Thymus (tissue), 14 donors: ENCODE measurements at places on chromosomes 5 and 9. TPM values are rescaled to one million over a fixed set of nuclear protein-coding genes. Genes with fewer than 3 reads are reported as not detected.

GRCh38 chr5:173395257-173395932, 67.2 kb upstream of the STC2 start:
- DNase-seq = no peak

GRCh38 chr5:22965960-22966359, 112.8 kb upstream of the CDH12 start:
- DNase-seq = no peak

- no peak for DNase-seq
These were observed 45.0 kb upstream of the VLDLR start for GRCh38 chr9:2576631-2577030.

- DNase-seq = peak; percentile 36
These were observed 63.2 kb downstream of the ACER2 start for GRCh38 chr9:19471737-19472648.

The ADRB2 gene
- 2.2 TPM for total RNA-seq

DNA sequence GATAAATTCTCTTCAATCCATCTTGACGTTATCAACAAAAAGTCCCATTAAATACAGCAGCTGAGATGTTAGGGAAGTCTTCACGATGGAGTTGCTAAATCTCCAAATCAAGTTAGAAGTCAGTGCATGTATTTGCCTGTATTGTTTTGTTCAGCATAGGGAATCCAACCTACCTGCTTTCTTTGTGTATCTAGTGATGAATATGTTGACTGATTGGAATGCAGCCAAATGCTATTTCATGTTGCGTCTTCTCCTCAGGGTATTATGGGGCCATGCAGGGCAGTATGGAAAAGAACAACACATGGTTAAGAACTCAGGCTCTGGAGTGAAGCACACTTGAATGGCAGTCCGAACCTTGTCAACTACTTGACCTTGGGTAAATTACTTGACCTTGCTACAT, 529.5 kb upstream of the ZNF462 start:
- DNase-seq = no peak

The PAEP gene
- total RNA-seq = 0.38 TPM

The DBH gene
- total RNA-seq = 0.28 TPM

DNA sequence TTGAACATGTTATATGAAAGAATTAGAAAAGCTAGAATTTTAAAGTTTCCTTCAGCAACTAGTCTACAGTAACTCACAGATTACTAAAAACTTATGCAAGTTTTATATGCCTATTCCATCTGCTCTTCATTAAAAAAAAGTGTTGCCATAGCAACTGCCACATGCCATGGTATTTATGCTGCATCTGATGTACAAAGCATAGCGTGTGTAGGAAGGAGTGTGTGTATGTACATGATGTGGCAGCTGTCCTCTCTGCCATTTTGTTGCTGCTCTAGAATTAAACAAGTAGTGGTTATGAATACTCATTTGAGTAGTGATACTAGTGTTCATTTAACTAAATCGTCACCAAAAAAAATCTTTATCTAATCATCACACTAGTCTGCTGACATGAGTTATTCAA, 593.5 kb downstream of the CETN3 start:
- DNase-seq = no peak

The RUFY1 gene
- total RNA-seq = 31.5 TPM

The SLC6A18 gene
- total RNA-seq = not detected

DNA sequence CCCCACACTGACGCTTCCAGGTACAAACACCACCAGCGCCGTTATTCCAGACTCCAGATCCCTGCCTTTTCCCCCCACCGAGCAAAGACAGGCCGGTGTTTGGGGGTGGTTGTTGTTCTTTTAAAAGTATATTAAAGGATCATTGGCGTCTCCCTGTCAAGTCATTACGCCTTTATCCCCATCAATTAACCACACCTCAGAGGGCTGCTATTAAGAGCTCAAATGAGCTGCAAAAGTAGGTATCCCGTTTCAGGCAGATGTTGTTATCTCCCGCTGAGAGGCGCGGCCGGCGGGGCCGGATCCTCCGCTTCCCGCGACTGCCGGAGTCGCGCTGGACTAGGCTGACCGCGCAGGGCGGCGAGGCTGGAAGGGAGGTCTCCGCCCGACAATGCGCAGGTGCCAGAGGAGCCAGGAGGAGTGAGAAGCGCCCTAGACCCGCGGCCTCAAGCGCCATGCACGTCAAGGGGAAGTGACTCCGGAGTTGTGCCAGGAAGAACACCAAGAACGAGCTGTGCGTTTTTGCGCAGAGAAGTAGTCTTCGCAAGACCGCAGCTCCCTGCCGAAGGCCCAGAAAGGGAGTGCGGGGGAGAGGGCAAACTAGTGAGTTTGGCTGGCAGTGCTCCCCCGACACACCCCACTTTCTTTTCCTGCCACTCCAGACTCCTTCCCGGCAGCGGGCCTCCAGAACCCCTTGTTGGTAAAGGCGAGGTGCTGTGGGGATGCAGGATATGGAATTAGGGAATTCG, 8.2 kb downstream of the NR2F1-AS1 start:
- no peak for DNase-seq

DNA sequence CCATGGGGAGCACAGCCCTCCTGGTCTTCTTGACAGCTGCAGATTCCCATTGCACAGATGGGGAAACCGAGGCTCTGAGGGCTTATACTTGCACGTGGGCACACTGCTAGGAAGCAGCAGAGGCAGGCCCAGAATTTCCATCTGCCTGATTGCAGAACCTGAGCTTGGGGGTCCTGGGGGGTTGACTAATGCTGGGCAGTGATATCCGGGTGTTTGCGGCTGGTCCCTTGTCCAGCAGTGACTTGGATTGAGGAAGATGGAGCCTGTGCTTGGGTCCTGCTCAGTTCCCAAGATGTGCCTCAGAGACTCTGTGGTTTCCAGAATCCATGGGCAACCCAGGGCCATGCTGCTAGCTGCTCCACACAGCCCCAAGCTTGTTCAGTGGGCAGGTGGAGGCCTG, 91.2 kb downstream of the PHF2 start:
- DNase-seq = no peak

GRCh38 chr5:181235323-181235688, 8.4 kb downstream of the RACK1 start:
- DNase-seq = no peak

DNA sequence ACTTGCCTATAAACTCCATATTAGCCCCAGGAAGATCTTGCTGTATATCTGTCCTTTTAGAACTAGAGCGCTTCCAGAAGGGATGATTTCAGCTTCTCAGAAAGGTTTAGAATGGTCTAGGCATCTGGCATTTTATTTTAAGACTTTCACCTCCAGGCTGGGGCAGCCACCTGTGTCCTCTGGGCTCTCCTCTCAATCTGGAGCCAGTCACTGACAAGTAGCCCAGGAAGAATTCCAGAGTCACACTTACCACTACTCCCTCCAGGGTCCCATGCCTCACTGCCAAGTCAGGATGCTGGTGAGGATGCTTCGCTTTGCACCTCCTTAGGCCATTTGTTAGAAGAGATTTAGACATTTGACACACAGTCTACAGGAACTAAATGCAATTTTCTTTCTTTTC, 20.8 kb downstream of the B4GALT1 start:
- DNase-seq = no peak

DNA sequence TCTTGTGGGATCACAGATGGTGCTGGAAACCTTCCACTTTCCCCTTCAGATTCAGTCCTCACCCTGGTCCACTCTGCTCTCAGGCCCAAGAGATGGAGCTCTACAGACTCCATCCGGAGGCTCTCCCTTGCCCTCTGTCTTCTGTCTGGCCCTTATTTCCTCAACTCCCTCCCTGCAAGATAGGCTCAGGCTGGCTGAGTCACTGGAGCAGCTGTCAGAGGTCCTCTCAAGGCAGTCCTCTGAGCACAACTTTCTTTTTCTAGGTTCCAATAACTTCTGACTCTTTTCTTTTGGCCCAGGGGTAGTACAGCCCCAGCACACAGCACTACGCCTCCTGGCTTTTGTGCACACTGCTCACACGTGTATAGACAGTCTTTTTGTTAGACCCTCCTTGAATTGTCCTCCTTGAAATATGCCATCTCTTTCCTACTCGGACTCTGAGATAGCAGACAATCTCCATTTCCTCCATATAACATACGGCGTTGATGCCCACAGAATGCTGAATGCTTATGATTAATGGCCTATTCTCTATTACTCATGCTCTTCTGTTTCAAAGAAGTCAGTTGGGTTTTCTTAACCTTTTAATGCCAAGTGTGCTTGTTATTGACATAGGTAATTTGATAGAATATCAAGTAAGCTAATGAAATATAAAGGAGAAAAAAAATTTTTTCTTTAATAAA, 193.1 kb downstream of the SLC12A2 start:
- DNase-seq = no peak

DNA sequence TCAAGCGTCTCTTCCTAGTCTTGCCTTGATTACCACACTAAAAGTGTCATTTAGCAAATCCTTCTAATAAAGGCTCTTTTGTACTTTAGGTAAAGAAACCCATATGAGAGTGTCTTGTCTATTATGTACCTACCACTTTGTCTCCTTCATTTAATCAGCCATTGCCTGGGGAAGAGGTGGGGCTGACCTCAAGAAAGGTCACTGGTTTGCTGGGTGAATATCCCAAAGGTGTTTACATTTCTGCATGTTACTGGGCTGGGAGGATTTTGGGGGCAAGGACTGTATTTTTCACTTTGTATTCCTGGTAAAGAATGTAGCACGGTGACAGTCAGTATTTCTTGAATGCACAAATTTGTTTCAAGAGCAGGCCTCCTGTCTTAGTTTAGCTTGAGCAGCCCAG, 11.9 kb upstream of the RPS23 start:
- no peak for DNase-seq

The TYRP1 gene
- total RNA-seq = 0.19 TPM

- no peak for DNase-seq
These were observed 30.7 kb upstream of the ERAP1 start for GRCh38 chr5:96838201-96839070.

DNA sequence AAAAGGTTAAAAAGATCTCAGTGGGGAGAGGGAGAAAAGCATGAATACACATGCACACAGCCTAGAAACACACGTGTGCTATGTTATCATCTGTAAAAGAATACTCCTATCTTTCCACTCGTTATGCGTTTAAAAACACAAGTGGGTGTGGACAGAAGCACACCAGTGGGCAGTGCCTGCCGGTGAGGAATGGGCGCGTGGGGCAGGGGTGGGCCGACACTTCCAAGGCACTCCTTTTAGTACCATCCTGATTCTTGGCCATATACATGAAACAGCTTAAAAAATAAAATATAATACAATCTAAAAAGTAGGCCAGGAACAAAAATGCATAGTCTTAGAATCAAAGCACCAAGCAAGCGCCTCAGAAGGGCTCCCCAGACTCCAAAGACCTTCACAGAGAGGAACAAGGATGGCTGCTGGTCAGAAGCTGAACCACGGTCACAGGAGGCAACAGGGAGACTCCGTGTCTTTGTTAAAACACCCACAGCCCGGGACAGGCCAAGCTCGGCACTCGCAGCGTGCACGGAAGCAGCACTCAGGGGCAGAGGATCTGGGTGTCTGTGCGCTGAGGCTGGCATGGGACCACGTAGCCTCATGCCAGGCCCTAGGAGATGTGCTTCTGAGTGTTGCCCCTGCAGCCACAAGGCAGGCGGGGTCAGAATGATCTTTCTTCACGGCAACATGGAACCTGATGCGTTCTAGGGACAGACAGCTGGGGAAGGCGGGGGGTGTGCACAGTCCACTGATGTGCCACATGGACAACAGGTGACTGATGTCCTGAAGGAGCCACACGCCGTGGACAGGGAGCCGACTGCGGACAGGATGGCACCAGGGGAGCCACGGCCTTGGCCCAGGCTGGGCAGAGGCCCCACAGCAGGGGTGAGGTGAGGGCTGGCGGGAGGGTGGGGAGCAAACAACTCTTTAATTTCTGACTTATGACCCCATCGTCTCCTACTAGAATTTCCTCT, 15.9 kb downstream of the BRD9 start:
- no peak for DNase-seq

The POLR1E gene
- 21.0 TPM for total RNA-seq

GRCh38 chr9:130150779-130151382, 21.3 kb upstream of the NCS1 start:
- no peak for DNase-seq

DNA sequence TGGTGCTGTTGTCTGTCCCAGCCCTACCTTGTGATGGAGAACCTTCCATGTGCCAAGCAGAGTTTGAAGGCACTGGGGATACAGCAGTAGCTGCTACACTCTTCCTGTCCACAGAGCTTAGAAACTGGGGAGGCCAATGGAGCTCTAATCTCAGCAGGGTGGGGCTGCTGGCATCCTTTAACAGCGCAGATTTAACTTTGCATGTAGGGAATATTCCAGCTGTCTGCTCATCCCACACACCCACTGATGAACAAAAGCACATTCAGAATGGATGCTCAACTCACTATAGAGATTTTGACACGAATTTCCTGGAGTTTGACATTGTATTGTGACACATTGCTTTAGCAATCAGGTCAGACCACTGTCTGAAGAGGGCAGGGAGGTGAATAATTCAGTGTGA, 49.0 kb downstream of the TMEM215 start:
- DNase-seq = no peak

GRCh38 chr5:122863240-122863639, 17.8 kb downstream of the SNX24 start:
- DNase-seq = no peak

DNA sequence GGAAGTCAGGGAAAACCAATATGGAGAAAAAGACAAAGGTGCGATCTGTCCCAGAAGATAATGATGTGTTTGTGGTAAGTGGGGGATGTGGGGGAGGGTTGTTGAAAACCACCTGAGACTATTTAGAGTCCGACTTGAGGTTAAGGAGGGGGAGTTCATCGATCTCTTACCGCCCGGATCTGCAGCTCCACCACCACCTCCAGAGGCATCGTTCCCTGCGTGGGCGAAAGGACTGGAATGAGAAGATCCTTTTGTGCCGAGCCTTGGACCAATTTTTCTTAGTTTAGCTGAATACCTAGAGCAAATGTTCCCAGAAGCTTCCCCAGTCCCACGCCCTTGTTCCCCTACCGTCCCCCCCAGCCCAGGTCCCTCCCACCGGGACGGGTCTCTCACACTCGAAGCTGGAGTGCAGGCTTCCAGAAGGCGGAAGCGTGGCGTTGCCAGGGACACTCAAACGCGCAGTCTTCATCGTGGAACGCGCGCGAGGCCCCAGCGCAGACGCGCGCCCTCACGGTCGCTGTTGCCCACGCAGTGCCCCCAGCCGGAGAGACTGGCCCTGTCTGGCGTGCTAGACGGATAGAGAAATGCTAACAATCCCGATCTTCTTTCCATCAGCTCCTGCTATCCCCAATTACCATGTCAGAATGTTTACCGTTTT, at the start of gene SPATA6L:
SPATA6L (minus strand) TSS at position 439 of the 658 bp plus-strand sequence; CDS start at position 209, 230 bp downstream.
- DNase-seq = no peak

The NXNL2 gene
- total RNA-seq = 0.05 TPM

The MGAT4B gene
- total RNA-seq = 23.6 TPM

GRCh38 chr9:105871540-105871939, 177.2 kb downstream of the TMEM38B start:
- DNase-seq = no peak

The SLC25A2 gene
- total RNA-seq = 0.09 TPM

DNA sequence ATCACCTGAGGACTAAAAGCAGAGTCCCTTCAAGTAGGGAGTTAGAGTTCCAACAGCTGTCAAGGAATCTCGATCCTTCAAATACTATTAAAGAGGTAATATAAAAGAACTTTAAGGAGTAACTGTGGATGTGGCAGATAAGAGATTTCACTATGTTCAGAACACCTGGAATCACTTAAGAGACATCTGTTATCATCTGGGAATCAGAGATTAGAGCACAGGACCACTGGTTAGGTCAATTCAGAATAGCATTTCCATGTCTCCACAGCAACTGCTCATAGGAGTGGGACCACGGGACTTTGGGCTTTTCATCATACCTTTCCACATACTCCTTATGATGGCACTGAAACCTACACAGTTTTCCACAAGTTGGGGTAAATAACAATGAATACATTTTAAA, 216.6 kb downstream of the DENND1A start:
- DNase-seq = no peak
